ENCODE measurements at places on chromosomes 13 and 19.

DNA sequence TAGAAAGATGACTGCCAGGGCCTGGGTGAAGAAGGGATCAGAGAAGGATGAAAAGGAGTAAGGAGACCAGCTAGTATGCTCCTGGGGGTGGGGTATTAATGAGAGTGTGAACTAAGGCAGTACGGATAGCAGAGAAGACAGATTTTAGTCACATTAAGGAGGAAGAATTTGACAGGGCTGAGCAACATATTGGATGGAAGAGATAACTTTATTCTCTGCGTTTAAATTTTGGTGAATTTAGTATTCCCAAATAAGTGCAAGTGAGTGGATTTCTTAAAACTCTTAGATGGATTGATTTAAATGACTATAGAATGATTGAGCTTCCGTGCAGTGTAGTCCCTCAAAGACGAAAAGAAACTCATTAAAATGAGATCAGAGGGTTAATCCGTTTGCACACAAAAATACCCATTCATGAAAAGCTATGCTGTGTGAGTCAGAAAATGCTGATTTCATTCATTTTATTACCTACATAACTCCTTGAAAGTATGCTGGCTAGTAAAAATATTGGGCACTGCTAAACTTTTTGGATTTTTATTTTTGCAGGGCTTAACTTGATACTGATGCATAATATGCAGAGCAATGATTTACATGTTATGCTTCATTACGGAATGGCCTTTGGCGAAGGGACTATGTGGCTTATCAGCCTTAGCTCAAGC is 54.1 kb downstream of the WDFY2 start:
- no peak for DNase-seq

GRCh38 chr13:48132961-48133360 is 38.1 kb upstream of the MED4 start:
- DNase-seq = no peak

GRCh38 chr13:113169277-113170272 is 11.1 kb downstream of the PROZ start:
- DNase-seq = no peak

DNA sequence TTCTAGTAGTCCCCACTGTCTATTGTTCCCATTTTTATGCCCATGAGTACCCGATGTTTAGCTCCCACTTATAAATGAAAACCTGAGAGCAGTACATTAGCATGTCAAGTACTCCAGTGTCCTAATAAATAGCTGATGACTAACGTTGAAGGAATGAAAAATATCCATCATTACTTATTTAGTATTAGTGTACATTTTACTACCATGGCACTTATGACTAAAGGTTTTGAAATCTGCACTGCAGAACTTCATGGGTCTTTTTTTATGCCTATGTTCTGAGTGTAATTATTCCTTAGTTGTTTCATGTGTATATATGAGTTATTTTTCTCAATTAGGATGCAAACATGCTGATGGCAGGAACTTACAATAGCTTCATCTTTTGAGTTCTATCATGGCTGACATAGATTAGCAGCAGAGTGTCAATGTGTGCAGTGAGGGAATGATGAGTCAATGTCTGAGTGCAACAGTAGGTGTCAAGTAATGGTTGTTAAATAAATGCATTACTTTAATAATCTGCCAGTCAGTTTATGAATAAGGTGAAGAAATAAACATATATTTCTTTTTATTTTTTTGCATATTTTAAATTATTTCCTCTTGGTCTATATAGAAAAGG is 188.4 kb downstream of the ITGBL1 start:
- no peak for DNase-seq

GRCh38 chr13:93151277-93151676 is 75.3 kb upstream of the GPC6 start:
- no peak for DNase-seq

GRCh38 chr19:35223084-35223790 is 5.3 kb downstream of the FAM187B start:
- DNase-seq = no peak

- DNase-seq = no peak
Measured at GRCh38 chr13:88071371-88071770, 400.2 kb downstream of the SLITRK5 start.

DNA sequence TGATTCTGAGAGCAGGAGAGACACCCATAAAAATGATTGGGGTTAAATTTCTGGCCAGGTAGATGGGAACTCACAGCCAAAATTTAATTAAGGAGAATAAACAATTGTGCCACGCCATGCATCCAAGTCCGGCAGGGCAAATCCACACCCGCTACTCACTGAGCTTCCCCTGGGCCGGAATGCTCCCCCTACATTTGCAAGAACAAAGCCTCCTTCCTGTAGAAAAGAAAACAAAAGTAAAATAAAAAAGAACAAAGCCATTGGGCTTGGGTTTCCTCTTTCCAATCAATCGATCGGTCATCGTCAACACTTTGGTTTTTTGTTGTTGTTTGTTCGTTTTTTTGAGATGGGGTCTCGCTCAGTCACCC is 30.2 kb upstream of the TFDP1 start:
- DNase-seq = no peak

DNA sequence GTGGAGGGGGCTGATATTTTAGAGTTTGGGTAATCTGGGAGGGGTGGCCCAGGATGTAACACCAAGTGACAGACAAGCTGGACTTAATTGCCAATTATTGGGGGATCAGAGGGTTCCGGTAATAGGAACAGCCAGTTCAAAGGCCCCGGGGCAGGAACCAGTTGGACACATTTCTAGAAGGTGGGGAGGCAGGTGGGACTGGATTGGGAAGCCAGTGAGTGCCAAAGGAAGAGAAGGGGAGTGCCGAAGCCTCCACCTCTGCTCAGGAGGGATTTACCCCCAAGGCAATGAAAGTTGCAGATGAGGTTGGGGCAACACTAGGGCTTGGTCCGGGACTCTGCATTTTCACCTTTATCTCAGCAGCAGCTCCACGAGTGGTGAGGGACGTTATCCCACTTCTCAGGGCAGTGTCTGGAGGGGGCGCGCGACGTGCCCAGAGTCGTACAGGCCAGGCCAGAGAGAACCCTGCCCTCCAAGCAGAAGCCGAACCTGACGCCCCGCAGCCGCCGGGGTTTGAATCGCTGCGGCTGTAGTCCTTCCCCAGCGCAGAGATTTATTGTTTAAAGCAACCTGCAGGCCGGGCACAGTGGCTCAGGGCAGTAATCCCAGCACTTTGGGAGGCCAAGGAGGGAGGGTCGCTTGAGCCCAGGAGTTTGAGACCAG is 5.7 kb upstream of the JUND start:
- DNase-seq = no peak

DNA sequence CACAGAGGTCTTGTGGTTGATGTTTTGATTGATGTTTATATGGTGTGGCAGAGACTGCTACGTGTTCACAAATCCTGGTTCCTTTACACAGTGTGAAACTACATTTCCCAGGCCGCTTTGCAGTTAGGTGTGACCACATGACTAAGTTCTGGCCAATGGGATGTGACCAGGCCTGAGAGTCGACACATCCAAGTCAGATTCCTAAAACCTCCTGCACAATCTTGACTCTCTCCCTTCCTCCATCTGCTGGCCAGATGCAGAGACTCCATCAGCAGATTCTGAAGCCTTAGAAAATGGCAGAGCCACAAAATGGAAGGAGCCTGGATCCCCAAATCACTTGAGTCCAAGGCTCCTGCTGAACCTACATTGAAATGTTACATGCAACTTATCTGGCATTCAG is 12.6 kb downstream of the CD37 start:
- DNase-seq = no peak

GRCh38 chr19:17441241-17442021 is 7.0 kb downstream of the TMEM221 start:
- DNase-seq = no peak

GRCh38 chr13:74836628-74837027 is 645.3 kb downstream of the TBC1D4 start:
- no peak for DNase-seq

DNA sequence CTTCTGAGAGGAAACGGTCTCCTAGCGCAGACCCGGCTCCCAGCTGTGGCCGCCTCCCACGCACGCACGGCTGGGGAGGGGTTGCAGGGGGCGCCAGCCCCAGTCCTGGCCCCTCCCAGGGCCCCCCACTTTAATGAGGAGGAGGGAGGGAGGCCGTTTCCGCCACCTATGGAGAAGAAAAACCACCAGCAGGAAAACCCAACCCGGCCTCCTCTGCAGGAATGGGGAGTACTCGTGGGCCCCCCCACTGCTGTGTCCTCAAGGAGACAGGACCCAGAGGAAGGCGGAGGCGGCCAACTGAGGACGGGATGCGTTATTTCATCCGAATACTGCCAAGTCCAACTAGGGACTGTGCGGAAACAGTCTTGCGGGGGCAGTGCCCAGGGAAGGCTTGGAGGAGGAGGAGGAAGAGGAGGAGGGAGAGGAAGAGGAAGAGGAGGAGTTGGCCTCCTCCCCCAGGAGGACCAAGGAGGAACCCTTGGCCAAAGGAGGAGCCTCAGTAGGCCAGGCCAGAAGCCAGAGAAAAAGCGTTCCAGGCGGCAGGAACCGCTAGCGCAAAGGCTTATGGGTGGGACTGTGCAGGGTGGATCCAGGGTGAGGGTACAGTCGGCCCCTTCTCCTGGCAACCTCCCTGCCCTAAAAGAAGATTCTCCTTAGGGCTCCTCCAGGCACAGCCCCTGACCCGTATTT is 3.9 kb upstream of the SSBP4 start:
- DNase-seq = no peak

- DNase-seq = no peak
Measured at GRCh38 chr13:28271056-28271840, 132.9 kb downstream of the PAN3 start.

DNA sequence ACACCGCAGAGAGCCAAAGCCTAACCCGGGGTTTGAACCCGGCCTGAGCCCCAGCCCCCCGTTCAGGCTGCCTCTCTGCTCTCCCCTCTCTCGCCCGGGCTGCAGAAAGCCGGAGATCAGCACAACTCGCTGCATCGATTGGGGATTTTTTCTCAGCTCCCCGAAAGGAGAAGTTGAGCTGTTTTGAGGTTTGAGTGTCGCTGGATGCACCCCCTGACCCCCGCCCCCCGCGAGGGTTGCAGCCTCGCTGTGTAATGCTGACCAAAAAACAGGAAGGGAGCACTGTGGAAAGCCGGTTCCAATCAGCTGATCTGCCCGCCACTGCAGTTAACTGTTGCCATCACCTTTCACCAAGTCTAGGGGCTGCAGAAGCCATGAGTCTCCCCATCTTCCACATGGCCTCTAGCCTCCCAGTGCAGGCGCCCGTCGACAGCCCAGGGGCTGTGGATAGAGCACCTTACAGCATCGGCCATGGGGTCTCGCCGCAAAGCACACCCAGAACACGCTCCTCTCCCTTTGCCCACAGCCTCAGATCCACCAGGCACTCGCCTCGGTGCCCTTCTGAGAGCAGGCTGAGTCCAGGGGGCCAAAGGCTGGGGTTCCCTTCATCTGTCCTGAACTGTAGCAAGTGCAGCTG is 34.5 kb downstream of the MYO9B start:
- DNase-seq = no peak

GRCh38 chr13:63117710-63118109 is 1702.1 kb upstream of the PCDH20 start:
- DNase-seq = no peak

DNA sequence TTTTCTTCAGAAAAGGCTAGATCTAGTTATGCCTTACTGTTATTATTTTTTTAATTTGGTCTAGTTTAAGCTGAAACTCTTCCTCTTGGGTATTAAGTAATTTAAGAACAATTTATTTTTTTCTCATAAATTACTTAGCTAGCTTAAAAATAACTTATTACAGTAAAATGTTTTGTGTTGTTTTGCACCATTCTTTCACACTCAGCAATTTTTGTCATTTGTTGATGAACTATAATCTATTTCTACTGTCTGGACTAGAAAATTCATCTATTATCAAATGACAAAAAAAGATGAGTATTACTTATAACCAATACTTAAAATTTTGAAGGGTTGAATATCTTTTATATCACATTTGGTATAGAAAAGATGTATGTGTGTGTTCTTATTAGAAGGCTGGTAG is 1.6 kb upstream of the LPAR6 start:
- no peak for DNase-seq

GRCh38 chr13:113817860-113818691 is 45.8 kb downstream of the GAS6 start:
- DNase-seq = no peak

- no peak for DNase-seq
Measured at GRCh38 chr13:79740991-79741390, 260.0 kb downstream of the NDFIP2 start.

GRCh38 chr13:51262501-51263211 is 40.5 kb downstream of the FAM124A start:
- no peak for DNase-seq

GRCh38 chr13:106471957-106472543 is 63.4 kb downstream of the EFNB2 start:
- no peak for DNase-seq

DNA sequence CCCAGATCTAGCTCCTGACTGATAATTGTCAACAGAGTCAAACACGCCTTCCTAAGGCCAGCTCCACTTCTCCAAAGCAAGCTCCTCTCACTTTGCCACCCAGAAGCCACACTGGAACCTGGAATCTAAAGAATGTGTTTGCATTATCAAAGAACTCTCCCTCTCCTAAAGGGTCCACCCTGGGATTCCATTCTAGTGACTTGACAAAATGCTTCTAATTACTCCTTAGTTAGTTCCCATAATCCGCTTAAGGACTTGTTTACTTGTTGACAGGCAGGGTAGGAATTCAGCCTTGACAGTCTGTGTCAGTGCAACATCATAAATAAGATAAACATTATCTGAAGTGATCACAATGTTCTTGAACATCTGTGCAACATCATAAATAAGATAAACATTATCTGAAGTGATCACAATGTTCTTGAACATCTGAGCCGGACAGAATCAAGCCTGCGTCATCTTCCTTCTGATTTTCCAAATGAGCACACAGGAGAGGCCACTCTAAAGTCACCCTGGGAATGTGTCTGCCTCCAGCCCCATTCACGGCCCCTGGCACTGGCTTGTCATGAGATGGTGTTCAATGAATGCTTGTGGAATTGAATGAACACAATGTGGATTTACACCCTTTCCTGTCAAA is 512.1 kb downstream of the IRS2 start:
- no peak for DNase-seq

DNA sequence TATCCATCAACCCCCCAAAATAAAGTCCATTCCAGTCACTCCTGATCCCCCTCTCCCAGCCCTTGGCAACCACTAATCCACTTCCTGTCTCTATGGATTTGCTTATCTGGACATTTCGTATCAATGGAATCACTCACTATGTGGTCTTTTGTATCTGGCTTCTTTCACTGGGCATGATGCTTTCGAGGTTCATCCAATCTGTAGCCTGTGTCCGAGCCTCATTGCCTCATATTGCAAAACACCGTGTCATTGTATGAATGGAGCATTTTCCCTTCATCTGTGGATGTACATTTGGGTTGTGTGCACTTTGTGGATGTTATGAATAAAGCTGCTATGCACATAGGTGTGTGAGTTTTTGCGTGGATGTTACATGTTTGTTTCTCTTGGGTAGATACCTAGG is 1.4 kb upstream of the FZR1 start:
- DNase-seq = no peak

DNA sequence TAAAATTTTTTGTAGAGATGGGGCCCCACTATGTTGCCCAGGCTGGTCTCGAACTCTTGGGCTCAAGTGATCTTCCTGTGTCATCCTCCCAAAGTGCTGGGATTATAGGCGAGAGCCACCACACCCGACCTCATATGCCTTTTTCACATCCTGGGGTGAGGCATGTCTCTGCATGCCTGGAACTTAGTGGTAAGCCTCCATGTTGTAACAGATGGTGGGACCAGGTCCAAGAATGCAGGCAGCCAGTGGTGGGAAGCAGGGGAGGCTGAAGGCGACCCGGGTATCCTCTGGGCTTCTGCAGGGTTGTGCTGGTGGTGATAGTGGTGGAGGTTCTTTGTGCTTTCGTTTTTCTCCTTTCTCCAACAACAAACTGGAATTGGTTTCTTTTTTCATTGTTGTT is 30.1 kb upstream of the CCDC124 start:
- DNase-seq = no peak
